ENCODE measurements at places on chromosomes 7 and 10.

DNA sequence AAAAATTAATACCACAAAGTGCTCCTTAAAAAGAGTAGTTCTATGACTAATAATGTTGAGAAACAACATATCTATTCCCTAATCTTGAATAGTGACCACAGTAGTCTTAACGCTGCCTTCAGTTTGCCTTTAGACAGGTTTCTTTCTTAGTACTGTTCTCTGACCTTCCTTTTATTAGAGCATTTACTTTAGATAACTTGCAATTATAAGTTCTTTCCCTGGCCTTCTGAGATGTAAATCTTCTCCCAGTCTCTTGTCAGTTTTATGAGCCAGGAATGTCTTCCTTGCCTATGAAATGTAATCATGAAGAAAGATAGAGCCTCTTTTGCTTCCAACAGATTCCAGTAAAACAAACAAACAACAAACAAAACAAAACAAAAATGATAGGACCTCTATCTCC, 1119.8 kb upstream of the LRRTM3 start:
- no peak for DNase-seq

GRCh38 chr10:88892222-88892967, 12.3 kb downstream of the STAMBPL1 start:
- DNase-seq, result no peak

DNA sequence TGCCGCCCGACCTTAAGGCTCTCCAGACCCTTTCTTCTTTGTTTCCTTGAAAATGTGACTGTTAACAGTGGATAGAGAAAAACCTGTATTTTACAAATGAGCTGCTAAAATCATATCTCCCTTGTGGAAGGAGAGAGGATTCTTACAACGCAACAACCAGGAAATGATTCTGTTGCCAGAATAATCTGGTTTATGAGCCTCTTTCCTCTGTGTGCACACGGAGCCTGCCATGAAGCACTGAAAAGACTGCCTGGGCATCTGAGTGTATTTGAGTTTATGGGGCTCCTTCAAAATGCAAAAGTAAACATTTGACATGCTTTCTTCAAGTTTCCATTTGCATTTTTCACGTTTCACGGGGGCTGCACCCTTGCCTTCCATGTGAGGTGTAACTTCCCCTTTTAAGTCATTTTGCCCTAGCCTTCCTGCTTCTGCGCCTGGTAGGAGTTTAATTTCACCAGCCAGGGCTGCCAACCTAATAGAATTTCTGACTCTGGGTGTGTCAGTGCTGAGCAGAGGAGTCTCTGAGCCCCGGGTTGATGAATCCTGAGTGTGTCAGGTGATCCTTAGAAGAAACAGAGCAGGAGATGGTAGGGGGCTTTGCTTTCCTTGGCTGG, 101.2 kb downstream of the GRB10 start:
- DNase-seq, result no peak

GRCh38 chr7:117231047-117231359, 91.9 kb downstream of the WNT2 start:
- no peak for DNase-seq

DNA sequence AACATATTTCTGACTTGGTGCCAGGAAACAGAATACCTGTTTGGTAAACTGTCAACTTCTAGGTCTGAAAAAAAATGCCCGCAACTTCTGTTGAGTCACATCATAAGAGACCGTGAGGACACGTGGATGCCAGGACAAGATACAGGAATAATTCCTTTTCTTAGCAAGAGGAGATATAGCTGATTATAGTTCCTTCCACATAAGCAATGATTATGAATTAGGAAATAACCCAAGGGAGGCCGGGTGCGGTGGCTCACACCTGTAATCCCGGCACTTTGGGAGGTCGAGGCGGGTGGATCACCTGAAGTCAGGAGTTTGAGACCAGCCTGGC, 75.2 kb downstream of the CDC123 start:
- DNase-seq, result no peak

DNA sequence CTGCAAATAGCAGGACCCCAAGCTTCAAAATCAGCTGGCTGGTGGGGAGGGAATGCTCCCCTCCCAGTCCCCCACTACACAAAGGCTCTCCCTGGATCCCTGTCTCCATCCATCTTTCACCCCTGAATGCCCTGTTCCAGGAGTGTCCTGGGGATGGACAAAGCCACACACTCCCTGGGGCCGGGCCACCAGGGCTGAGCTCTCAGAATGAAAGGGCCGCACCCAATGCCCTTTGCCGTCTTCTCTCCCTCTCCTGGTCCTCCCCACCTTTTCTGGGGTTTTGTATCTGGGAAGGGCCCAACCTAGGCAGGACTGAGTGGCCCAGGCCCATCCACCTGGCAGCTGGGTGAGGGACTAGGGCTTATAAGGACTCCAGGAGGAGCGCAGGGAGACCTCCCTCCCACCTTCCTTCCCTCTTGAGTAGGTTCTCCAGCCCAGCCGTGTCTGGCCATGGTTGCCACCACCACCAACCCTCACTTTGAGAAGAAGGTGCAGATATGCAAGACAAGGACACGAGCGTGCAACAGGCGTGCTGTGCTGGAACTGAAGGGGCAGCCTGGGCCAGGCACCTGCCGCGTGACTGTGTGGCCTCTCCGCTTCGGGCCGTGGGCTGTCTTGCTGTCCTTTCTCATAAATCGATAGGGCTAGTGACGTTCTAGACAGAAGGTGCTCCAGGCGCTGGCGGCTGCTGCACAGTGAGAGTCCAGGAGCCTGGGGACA, 157.1 kb downstream of the TCERG1L start:
- DNase-seq, result no peak

DNA sequence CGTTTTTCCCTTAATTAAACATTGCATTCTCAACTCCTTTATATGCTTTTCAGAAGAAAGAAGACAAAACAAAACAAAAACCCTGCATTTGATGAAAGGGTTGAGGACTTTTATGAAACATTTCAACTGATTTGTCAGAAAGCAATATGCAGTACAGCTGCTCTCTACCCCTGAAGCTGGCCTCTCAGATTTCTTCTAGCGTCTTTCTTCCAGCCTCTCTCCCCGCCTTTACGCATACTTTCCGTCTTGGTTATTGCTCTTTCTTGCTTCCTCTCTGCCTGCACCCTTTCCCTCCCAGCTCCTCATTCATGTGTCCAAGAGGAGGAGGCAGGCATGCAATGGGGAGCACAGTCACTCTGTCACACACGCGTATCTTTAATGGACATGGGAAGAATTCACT, 91.0 kb upstream of the COL1A2 start:
- no peak for DNase-seq

DNA sequence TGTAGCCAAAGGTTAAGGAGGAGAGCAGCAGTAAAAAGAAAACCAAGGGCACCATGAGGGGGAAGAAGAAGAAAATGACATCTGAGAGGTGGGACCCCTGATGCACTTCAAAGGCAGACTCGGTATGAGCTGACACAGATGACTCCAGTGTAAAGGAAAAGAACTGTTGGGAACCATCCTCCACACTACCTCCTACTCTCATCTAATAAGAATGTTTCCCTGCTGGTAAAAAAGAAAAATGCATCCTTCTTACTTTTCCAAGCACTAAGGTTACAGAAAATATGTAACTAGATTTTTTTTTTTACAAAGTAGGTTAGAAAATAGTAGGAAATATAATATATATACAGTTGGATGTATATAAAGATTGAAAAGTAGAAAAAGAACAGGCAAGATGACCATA, 16.9 kb downstream of the TAS2R41 start:
- DNase-seq, result no peak
